Activated T-cell treated with anti-CD3 and anti-CD28 coated beads, Interleukin-2, amount 50 U/mL, for 48 hours (primary cell): ENCODE measurements at places on chromosomes 6 and 20.

GRCh38 chr6:104281370-104281769 is 578.3 kb downstream of the HACE1 start:
- no peak for DNase-seq

GRCh38 chr20:52496191-52496590 is 304.6 kb upstream of the ZFP64 start:
- DNase-seq: no peak

- DNase-seq: no peak
Observed at GRCh38 chr6:27230758-27231111, 16.8 kb upstream of the PRSS16 start.

- no peak for DNase-seq
Observed at GRCh38 chr6:90537723-90538258, 49.1 kb downstream of the MAP3K7 start.

DNA sequence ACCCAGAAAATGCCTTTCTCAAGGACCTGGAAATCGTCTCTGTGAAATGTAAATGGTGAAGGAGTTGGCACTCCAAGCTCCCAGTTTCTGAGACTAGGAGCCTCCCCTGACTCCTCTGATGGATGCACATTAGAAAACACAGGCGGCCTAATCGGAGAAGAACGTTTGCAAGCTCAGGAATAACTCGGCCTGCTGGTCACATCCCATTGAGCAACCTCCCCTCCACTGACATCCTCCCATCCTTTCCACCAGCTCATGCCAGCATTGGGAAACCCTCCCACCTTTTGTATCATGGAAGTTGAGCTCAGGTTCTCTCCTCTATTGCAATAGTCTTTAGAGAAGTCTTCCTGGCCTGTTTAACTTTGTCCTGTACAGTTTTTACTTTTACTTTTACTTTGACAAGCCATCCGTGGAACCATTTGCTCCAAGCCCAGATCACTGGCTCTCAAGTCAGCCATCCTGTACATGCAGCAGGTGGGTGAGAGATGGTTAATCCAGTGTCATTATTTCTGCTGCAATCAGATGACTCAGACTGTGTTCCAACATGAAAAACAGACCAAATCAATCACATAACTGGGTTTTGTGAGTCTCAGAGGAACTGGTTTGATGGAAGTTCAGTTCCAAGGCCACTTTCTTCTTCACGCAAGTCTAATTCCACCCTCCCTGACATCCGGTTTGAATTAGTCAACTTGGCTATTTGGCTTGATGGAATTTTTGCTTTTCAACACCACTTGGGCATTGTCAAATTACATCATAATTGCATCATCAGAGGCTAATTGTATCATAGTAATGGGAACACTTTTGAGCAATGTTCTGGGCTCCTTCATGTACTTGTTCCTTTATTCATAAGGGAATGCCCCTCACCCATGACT is 619.4 kb upstream of the CDH4 start:
- DNase-seq: no peak

GRCh38 chr6:33689879-33690278 is 21.6 kb downstream of the UQCC2 start:
- no peak for DNase-seq
